WERI-Rb-1 (cell line): ENCODE measurements at places on chromosomes 5 and 9.
A peak's percentile ranks its signal among the peaks of the same experiment; 100 is the strongest.

- no peak for DNase-seq
Measured at GRCh38 chr5:60809891-60810425, 34.1 kb downstream of the ELOVL7 start.

- DNase-seq, result no peak
Measured at GRCh38 chr5:73307645-73308355, 134.8 kb downstream of the TMEM174 start.

- no peak for DNase-seq
Measured at GRCh38 chr5:161420521-161420920, 126.0 kb downstream of the GABRB2 start.

GRCh38 chr5:18003784-18004183 is 369.5 kb downstream of the TAF11L14 start:
- no peak for DNase-seq

GRCh38 chr9:109440797-109441287 is 57.3 kb downstream of the PTPN3 start:
- peak; percentile 72 for DNase-seq

DNA sequence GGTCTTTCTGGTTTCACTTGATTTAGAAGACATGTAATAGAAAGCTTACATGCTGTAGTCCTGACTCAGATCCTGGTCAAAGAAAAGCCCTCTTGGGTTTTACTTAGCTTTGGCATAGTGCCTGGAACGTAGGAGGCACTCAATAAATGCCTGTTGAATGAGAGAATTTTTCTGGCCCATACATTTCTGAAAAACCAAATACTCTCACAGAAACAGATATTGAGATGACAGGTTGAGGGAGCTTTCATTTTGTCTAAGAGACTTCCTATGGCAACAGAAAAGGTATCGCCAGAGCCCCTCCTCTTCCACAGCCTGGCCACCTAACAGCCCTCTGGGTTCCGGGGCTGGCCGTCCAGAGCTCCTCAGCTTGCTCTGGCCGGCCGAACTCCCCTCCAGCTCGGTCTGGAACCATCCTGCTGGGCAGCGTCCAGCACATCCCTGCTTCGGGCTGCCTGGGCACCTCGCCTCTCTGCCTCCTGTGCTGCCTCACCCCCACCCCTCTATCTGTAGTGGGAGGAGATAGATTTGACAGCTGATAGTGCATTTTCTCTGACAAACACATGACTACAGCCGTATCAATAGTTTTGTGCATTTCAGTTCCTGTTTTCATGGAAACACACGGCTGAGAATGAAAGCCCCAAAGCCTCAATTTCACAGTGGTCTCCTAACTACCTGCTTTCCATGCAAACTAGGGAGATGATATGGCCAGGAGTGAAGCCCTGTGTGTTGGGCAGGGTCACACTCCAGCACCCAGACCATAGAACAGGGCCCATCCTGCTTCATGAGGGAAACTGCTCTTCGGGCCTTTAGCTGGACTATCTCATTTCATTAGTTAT is 1.1 kb downstream of the IL4 start:
- no peak for DNase-seq

DNA sequence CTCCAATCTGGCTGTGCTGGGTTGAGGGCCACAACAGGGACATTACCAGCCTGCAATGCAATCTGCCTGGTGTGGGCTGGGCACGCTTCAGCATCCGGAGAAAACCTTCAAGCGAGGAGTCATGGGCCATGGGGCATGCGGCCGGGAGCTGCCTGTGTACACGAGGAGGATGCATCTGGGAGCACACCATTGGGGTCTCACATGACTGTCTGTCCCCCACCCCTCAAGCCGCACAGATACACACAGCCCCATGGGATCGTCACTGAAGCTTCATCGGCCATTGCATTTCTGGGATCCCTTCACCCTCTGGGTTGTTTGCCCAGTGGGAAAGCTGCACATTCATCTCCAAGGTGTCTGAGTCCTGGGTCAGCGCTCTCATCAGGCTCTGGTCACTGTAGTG is 9.9 kb downstream of the LCN1 start:
- no peak for DNase-seq

- DNase-seq, result no peak
Measured at GRCh38 chr5:58244819-58245475, 214.9 kb downstream of the PLK2 start.

DNA sequence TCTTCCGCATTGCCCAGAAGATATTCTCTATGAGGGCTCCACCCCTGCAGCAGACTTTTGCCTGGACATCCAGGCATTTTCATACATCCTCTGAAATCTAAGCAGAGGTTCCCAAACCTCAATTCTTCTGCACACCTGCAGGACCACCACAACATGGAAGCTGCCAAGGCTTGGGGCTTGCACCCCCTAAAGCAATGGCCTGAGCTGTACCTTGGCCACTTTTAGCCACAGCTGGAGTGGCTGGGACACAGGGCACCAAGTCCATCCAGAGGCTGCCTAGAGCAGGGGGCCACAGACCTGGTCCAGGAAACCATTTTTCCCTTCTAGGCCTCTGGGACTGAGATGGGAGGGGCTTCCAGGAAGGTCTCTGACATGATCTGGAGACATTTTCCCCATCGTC is 60.7 kb downstream of the ADAMTSL1 start:
- no peak for DNase-seq
